Stimulated activated CD4-positive, alpha-beta T cell treated with anti-CD3 and anti-CD28 coated beads, TNF-alpha, amount 100 ng/mL, for 1 hour (primary cell): ENCODE measurements at places on chromosomes 5 and 9.

DNA sequence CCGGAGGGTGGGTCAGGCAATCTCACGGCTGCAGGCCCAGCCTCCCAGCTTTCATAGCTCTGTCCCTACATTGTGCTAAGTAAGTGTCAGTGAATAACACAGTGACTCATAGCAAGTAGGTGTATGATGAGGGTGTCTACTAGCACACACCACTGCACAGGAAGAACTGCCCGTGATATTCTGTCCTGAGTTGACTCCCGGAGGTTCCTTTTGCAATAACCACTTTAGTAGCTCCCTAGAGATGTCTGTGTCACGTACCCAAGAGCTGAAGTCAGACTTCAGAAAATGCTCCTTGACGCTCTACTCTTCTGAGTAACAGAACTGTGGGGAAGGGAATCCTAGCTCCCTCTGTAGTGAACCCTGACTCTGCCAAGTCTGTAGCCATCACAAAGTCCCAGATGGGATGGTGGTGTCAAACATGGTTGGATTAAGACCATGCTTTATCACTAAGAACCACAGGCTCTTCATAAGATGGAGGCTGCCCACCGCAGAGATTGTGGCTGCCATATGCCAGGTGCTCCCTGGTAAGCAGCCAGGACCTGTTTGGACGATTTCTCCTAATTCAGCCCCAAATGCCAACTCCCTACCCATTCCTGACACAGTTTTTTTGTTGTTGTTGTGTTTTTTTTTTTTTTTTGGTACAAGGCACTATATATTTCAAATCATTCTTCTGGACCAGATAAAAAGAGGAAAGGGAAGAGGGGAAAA lies 352.6 kb upstream of the PANK3 start:
- no peak for DNase-seq

DNA sequence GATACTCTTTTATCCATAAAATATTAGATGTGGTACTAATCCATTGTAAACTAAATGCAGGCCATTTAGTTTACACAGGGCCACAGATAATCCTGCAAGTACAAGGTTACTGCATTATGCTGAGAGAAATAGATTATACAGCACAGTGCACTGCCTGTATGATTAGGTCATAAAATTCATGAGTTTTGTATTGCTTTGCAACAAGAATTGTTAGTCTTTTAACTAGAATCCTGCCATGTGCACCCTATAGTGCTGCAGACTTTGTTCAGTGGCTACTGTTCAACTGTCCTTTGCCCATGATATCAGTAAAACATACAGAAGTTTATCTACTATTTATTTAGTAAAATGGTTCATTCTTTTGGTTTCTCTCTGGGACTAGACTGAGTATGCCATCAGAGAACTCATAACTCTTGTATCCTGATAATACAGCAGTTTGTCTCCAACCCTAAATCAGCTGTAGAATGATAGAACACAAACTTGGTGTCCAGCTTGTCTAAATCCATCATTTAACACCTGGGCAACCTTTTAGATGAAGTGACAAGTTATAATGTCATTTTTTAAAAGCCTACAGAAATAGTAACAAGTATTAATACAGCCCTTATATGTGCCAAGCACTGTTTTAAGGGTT lies 291.2 kb downstream of the TMEM167A start:
- no peak for DNase-seq

- DNase-seq, result no peak
Observed at GRCh38 chr5:177384134-177384533, at the start of gene SLC34A1. Gene SLC34A1 (plus strand): TSS chr5:177384434. CDS start chr5:177385742, 1,308 bp downstream.

DNA sequence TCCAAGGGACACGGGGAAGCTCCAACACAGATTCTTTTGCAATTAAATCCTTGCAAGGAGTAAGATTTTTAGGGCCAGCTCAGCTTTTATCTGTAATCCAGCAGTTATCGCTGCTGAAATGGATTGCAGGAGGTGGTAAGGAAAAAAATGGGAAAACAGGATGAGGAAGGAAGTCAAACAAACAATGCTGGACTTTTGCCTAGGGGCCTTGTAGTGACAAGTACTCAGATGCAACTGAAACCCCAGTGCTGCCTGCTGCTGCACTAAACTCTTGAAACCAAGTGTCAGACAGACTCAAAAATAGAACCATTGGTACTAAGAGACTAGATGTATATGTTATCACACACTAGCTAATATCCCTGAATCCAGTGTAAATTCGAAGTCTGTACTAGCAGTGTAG lies 309.2 kb downstream of the CTNND2 start:
- no peak for DNase-seq

GRCh38 chr9:77848897-77849296 lies 182.7 kb downstream of the GNAQ start:
- DNase-seq, result no peak

DNA sequence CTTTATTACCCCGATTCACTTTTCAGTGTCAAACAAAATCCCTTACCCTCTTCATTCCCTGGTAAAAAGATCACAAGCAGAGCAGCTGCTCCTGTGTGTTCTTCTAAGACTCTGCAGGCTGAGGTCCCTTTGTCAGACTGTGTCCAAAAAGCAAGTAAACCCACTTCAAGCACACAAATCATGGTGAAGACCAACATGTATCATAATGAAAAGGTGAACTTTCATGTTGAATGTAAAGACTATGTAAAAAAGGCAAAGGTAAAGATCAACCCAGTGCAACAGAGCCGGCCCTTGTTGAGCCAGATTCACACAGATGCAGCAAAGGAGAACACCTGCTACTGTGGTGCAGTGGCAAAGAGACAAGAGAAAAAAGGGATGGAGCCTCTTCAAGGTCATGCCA lies 34.5 kb downstream of the CREBRF start:
- DNase-seq, result no peak

GRCh38 chr9:14554886-14555285 lies 138.3 kb downstream of the ZDHHC21 start:
- DNase-seq, result no peak

DNA sequence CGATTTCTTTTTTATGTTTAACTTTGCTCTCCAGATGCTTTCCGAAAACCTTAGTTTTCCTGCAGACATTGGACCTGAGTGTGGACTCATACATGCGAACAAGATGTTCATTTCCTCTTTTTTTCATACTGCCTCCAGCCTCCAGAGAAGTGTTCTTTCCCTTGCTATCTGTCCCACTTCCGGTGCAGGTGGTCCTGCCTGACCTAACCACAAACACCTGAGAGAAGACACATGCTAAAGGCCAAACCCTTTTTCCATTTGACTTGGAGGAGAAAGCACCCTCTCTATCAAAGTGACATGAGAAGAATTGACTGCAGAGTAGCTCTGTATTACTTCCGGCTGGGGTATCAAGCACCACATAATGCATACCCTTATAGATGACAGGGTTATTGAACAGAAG lies 334.0 kb downstream of the ARHGEF28 start:
- DNase-seq, result no peak
